ENCODE measurements at places on chromosomes 2 and 18.

DNA sequence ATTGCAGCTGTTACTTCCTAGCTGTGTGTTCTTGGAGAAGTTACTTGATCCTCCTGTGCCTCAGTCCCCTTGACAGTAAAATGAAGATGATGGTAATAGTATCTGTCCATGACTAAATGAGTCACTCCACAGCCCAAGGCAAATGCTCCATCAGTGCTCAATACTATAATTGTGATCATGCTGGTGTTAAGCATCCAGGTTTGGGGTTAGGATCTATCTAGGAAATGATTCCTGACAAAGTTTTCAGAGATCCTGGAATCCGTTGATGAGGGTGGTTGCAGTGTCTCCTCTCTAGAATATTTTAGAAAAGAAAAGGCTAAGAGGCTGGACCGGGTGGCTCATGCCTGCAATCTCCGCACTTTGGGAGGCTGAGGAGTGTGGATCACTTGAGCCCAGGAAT, 2.7 kb upstream of the PRELID3A start:
- DNase-seq = no peak

- DNase-seq = no peak
These were observed 692.3 kb downstream of the RNF144A start for GRCh38 chr2:7609556-7609955.

DNA sequence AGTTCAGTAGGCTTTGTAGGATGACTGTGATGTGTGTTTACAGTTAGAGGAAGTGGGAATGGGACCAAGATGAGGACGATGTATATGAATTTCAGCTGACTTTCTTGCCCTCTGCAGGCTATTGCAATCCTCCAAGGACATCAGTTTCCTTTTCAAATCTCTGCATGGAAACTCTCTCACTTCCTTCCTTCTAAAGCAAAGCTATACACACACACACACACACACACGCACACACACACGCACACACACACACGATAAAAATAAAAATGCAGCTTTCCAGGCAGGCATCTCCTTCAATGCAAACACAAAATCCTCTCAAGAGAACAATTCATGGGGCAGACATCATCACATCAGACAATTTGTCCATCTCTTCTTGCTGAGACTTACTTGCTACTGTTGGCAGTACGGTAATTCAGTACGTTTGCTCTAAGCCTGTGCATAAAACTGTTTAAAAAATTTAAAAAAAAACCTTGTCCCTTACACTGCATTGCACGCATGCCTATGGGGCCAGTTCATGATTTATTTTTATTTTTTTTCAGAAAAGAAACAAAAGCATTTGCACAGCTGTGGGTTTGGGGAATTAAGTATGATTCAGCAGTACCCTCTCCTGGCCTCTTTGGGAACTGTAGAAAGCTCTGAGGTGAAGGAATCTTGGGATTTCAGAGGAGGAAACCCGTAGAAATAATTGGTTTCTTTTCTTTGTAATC, 27.1 kb upstream of the ICOS start:
- no peak for DNase-seq

DNA sequence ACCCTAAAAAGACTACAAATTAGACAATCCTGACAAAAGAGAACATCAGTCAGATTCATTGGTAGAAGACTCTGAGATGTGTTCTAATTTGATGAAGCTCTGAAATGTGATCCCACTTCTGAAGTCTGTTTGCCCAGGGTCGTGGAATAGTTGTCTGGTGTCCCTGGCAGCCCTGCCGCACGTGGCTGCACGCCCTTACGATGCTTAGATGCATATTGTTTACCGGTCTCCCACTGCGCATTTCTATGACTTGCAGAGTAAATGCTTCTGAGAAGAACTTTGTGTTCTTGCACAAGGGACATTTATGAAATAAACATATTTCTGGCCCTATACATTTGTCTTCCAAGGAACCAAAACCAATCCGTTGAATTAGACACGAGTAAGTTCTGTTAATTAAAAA, 243.2 kb downstream of the BABAM2 start:
- no peak for DNase-seq

DNA sequence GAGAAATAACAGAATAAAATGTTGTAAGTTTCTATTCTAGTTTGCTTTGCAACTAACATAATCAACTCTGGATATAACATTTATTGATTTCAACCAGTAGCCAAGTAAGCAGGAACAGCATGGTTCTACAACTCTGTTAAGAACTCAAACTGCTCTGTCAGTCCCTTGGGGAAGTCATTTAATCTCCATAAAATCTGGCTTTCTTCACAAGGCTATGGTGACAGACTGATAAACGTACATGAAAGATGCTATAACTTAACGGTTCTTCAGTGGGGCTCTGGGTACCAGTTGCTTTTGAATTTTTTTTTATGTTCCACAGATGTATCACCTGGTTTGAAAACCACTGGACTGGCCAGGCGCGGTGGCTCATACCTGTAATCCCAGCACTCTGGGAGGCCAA, 10.3 kb downstream of the PSME4 start:
- no peak for DNase-seq

GRCh38 chr2:194327196-194327888, 1329.7 kb upstream of the SLC39A10 start:
- DNase-seq = no peak

GRCh38 chr2:45651415-45652089, at the start of gene PRKCE:
PRKCE (plus strand) TSS chr2:45651675.
- DNase-seq = no peak

- no peak for DNase-seq
These were observed 561.0 kb downstream of the ARHGAP15 start for GRCh38 chr2:143690235-143690634.

- no peak for DNase-seq
These were observed 98.5 kb downstream of the CERKL start for GRCh38 chr2:181558371-181558770.

DNA sequence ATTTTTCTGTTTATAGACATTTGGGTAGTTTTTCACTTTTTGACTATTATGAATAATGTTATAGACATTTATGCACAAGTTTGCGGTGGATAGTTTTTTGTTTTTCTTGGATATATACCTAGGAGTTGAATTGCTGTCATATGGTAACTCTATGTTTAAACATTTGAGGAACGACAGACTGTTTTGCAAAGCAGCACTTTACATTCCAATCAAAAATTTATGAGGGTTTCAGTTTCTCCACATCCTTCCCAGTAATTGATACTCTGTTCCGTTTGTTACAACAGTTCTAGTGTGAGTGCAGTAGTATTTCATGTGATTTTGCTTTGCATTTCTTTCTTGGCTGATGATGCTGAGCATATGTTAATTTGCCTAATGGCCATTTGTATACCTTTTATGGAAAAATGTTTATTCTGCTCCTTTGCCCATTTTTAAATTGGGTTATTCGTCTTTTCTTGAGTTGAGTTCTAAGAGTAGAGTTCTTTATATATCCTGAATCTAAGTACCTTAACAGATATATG, 617.3 kb upstream of the LRATD1 start:
- no peak for DNase-seq

DNA sequence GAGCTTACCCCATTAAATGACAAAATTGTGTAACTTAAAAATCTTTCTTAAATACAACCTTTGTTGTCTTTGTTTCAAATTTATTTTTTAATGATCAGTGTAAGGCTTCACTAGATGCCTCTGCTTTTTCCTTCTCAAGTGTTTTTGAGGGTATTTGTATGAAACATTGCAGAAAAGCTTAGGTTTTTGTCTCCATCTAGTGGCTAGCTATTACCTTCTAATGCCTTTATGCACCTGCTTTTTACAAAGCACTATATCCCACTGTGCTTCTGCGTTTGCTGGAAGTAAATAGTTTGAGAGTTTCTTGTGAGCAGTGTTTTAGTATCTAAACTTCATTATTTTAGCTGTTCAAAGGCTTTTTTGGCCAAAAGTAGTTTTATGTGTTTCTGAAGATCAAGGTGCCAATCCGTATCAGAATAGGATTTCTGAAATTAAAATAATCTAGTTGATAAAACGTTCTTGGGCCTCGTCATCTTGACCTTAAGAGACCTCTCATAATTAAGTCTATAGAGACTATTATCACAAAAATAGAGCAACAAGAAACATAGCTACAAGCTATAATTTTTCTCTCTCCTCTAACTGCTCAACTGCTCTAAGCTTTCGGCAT, 47.0 kb downstream of the IWS1 start:
- no peak for DNase-seq

DNA sequence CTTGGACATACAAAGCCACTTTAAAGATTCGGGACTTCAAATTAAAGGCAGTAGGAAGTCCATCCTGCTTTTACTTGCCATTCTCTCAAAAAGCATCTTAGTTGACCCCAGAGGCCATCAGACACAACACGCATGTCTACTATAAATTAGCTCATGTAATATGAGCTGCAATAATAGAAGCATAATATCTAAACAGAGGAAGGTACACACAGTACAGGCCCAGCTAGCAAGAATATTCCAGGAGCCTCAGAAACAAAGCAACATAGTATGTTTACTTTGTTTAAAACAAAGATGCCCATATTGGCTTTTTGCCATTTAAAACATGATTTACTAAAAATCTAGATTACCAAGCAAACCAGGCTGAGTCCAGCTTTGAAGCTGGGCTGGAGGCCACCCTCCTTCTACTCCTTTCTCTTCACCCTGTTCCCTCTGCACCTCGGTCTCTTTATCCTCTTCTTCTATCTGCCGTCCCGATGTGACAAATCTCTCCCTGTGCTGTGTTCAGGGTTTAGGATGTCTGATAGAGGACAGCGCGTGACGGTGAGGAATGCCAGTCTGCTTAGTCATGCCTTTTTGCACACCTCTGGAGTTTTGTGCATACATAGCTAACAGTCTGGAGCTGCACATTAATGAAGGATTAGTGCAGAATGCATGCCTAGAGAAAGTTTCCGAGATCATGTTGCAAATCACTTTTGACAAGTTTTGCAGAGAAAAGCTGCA, 28.2 kb downstream of the DTNA start:
- DNase-seq = no peak

GRCh38 chr2:118249531-118249930, 161.3 kb downstream of the INSIG2 start:
- DNase-seq = no peak

GRCh38 chr2:215928086-215928485, 85.3 kb downstream of the MREG start:
- DNase-seq = no peak

DNA sequence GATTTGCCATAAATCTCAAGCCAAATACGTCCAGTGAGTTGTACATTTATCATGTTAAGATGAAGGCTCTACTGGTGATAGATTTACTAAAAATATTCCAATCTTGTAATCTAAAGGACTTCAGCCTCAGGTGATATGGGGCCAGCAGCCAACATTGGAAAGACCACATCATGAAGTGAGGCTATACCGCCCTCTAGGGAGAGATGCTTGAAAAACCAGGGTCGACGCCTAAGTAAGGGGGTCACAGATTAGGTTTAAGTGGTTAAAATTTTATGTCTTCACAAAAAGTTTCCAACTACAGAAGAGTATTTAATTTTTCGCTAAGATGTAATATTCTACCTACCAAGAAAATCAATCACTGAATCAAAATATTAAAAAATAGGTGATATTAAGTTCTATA, 33.3 kb downstream of the DOCK10 start:
- DNase-seq = no peak

DNA sequence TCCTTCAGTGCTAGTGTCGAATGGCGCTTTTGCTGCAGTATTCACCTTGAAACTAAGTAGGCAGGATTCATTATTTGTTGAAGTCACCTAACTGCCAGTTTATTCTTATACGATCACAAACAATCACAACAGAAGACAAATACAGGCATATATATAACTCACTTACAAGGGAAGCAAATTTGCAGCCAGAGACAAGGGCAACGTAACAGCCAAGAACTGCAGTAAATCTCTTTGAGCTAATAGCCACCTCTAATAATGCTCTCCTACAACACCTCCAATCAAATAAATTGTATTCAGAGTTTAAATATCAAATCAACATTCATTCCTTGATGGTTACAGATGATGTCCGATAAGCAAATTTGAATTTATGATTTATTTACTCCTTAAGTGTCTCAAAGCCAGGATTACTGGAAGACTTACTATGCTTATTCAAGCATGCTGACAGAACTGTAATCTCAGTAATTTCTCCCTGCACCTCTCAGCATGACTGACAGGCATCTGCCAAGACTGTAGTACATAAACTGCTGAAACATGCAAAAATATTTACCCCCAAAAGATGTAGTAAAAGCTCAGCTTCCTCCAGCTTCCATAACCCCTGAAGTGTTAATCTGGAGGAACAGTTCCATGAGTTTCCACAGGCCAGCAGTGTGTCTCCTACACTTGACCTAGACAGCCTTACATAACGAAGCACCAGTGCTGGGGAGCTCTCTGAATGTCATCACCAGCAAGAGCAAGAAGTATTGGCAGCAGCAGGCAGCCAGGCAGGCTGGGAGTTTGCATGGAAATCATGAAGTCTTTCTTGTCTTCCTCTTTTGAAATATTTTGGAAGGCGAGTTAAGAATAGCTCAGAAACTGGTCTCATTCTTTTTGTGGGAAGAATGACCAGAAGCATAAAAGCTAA, 20.9 kb upstream of the SCN1A start:
- DNase-seq = no peak

GRCh38 chr2:239769554-239770245, 255.4 kb downstream of the NDUFA10 start:
- DNase-seq = no peak

DNA sequence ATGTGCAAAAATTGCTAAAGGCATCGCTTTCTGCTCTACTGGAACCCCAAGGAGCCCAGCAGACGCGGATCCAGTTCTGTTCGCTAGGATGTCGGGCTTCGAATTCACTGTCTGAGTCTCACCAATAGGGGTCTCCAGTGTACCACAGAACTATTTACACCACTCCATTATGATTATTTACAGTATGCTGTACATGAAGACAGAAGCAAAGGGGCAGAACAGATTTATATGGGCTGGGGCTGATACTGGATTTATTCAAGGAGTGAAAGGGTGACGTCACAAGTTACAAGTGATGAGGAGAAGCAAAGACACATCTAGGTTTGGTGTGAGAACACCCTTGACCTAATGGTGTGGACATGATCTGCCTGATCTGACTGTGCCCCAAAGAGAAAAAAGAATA, 185.3 kb upstream of the ATP5MC3 start:
- DNase-seq = no peak

DNA sequence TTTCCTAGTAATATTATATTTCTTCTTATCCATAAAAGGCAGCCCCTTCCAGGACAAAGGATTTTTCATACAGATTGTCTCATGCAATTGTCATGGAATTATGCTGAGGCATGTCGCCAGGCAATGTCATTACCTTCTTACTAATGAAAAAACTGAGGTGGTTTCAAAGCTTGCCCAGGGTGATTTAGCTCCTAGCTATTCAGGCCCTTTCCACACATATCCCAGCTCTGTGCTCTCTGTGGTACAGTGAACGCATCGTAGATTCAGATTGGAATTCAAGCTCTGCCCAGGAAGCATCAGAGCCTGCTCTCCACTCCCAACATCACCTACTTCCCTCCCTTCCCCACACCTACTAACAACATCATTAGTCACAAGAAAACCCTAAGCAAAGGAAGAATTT, 60.1 kb downstream of the ATP8B1 start:
- no peak for DNase-seq
